ENCODE measurements at places on chromosomes 4 and X. TPM values are rescaled to one million over a fixed set of nuclear protein-coding genes. Genes with fewer than 3 reads are reported as not detected.
A peak's percentile ranks its signal among the peaks of the same experiment; 100 is the strongest.

MAOA gene
- total RNA-seq = 10.8 TPM

SSX4 gene
- not detected for total RNA-seq

DNA sequence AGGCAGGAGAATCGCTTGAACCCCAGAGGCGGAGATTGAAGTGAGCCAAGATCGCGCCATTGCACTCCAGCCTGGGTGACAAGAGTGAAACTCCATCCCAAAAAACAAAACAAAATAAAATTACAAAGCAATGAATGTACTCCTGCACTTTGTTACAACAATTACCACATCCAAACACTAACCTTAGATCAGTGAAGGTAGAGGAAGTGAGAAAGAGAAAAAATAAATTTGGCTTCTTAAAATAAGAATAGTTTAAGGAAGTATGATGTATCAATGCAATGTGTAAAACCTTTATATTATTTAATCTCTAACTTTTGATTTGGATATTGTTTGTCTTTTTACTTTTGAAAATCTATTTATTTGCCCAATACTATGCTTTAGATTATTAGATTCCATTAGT lies 21.7 kb upstream of the CSN1S1 start:
- no peak for DNase-seq

PLXNA3 gene
- total RNA-seq = 15.4 TPM

KLHL4 gene
- total RNA-seq = 3.9 TPM

ZFYVE28 gene
- 10.1 TPM for total RNA-seq

CTAG1A gene
- total RNA-seq = not detected

SORBS2 gene
- 49.2 TPM for total RNA-seq

DNA sequence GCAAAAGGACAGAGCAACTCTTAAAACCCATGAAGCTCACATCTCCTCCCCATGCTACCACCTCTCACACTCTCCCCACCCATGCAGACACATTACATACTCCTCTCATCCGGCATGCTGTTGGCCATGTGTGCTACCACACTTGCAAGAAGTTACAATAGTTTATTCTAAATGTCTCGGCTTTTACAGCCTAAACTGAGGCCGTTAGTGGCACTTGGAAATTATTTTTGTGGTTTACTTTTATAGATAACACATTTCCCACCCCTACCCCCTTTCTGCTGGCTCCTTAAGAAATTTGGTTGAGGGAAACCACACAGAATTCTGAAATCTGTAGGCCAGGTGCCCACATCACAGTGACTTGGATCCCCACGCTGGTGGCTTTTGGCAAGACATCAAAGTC lies 141.1 kb upstream of the HHIP start:
- DNase-seq = no peak

DNA sequence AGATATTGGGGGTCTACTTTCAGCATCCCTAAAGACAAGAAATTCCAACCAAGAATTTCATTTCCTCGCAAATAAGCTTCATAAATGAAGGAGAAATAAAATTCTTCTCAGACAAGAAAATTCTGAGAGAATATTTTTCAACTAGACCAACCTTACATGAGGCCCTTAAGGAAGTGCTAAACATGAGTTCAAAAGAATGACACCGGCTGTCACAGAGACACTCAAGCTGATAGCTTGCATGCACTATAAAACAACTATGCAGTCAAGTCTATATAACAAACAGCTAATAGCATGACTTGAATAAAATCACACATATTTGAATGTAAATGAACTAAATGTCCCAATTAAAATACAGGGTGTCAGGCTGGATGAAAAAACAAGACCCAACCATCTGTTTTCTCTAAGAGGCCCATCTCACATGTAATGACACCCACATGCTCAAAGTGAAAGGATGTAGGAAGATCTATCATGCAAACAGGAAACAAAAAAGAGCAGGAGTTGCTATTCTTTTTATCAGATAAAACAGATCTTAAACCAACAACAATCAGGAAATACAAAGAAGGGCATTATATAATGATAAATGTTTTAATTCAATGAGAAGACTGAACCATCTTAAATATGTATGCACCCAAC lies 27.2 kb downstream of the FAAH2 start:
- no peak for DNase-seq

ATP1B4 gene
- 367 TPM for total RNA-seq

MGST2 gene
- total RNA-seq = 34.0 TPM

- no peak for DNase-seq
Measured at GRCh38 chr4:44056721-44057151, 391.9 kb downstream of the KCTD8 start.

DNA sequence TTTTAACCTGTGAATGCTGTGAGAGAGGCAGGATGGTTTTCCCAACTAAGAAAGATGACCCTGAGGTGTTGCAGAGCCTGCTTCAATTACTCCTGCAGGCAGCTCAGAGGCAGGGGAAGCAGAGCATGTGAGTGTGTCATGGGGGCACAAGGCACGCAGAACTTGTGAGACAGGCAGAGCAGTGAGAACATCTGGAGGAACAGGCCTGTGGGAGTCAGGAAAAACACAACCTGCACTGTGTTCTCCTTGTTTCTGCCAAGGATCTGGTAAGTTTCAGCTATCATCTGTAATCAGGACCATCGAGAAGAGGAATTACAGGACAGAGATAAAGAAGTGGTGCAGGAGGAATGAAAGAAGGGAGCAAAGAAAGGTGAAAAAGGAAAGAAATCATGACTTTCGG lies 741.8 kb upstream of the INTU start:
- DNase-seq = peak; percentile 75

DNA sequence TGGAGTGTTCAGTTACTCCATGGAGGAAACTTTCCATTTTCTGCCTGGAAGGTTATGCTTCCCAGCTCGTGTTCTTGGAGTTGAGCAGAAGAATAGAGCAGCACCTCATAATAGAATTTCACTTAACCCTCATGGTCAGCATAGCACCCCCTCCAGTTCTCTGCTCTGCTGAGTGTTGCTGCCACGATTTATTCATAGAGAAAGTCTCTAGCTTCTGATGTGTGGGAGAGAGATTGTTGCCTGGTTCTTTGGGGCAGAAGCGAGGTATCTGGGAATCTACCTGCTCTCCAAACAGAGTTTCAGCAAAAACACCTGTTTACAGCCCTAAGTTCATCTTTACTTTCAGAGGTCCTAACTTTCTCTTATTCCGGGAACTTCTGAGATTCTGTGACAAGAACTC lies 3.9 kb upstream of the DTHD1 start:
- DNase-seq = no peak

POU3F4 gene
- total RNA-seq = not detected

DNA sequence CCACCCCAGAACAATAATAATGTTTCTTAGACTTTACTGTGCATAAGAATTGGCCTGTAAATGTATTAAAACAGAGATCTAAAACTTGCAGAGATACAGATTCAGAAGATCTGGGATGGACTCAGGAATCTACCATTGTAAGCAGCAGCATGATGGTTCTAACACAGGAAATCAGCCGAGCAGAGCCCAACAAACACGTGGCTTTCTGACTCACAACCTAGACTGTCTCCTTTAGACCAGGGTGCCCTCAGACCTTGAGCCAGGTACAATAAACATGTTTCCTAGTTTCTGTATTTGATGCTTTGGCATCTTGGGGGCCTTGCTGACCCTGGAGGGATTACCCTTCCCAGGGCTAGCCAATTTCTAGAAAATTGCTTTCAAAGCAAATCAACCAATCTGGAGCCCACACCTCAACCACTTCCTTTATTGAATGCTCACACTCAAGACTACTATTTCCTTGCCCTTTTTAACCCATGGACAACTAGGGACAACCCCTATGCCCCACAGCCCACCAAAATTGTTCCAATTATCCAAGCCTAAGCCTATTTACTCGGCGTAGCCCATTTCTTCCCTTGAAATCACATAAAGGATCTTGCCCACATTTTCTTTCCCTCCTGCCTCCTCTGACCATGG lies 80.5 kb downstream of the TBC1D9 start:
- DNase-seq = no peak

PSAPL1 gene
- total RNA-seq = 0.51 TPM

DNA sequence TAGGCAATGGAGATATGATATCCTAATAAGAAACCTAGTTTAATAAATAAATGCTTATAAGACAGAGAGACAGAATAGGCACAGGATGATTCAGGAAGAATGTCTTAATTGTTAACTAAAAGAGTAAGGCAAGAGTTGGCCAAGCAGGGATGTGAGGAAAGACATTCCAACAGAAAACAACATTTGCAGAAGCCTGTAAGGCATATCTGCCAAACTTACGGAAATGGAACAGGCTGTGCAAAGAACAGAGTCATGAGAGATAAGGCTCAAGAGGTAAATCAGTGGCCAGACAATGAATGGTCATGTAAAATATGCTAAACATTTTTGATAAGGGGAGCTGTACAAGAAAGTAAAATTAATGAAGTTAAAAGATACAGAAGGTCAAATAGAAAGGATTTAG lies 134.9 kb downstream of the KCTD8 start:
- no peak for DNase-seq

- DNase-seq = no peak
Measured at GRCh38 chr4:182213004-182213403, 30.2 kb upstream of the TENM3 start.

DNA sequence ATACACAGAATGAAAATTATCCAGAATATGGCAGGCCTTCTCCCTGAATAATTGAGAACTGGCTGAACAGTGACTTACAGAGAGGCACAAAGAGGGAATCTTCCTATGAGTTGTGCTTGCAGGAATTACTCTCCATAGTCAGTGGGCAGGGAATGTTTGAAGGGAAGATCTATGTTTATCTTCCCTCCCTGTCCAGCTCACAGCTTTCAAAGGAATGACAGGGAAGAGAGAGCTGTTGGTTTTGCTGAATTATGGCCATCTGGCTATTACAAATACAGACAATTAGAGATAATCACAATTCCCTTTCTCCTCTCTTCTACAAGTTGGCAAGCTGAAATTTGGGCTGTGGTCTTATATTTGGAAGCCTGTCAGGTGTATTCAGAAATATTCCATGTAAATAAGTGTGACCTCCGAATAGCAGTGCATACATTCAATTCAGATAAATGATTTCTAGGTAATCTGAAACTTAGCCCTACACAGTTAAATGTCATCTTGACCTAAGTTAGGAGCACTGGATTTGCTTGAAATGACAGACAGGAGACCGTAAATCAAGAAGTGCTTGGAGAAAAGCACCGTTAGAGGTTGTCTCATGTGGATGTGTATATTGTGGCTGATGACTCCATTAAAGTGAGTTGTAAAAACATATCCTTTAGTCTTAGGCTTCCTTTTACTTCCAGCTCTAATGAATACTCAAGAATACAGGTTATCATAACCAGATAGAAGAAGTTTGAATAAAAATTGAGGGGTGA lies 136.8 kb downstream of the C4orf33 start:
- DNase-seq = no peak

DGAT2L6 gene
- not detected for total RNA-seq

- no peak for DNase-seq
Measured at GRCh38 chr4:54498661-54499111, 159.1 kb upstream of the KIT start.

CENPE gene
- 8.5 TPM for total RNA-seq

DNA sequence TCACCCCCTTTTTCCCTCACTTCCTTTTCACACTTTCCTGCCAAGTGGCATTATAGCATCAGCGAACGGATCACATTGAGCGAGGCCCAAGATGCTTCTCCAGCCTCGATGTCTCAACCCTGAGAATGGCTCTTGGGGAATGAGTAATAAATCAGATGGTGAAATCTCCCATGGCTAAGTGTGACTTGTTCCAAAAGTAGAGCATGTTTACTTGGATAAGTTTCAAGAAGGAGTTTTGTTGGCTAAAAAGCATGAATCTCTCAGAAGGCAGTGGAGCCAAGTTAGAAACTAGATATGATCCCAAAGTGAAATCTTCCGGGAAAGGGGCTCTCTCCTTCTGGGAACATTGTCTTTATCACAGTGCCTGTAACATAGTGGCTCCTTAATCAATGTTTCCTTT lies 316.3 kb downstream of the CAMK2D start:
- DNase-seq = peak; percentile 75

GRCh38 chr4:70437197-70437596 lies 34.8 kb upstream of the MUC7 start:
- no peak for DNase-seq

DNA sequence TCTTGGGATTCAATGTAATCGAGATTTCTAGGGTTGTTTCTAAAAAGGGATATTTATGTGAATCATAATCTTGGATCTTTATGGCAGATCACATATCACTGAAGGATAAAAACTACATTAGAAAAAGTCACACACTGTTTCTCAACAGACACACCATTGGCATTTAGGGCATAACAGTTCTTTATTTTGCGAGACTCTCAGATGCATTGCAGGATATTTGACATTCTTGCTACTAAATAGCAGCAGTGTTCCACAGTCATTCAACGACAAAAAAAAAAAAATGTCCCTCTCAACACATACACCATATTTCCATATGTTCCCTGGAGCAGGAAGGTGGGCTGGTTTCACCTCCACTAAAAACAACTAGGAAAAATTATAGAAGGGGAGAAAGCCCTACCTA lies 243.4 kb upstream of the PCDH18 start:
- no peak for DNase-seq

TCEAL3 gene
- total RNA-seq = 5.8 TPM

KDR gene
- 56.2 TPM for total RNA-seq

- DNase-seq = no peak
Measured at GRCh38 chr4:172095161-172095560, 282.0 kb downstream of the GALNTL6 start.

- no peak for DNase-seq
Measured at GRCh38 chrX:154735695-154736393, 15.0 kb downstream of the GAB3 start.

FRMPD3 gene
- total RNA-seq = 0.41 TPM

DNA sequence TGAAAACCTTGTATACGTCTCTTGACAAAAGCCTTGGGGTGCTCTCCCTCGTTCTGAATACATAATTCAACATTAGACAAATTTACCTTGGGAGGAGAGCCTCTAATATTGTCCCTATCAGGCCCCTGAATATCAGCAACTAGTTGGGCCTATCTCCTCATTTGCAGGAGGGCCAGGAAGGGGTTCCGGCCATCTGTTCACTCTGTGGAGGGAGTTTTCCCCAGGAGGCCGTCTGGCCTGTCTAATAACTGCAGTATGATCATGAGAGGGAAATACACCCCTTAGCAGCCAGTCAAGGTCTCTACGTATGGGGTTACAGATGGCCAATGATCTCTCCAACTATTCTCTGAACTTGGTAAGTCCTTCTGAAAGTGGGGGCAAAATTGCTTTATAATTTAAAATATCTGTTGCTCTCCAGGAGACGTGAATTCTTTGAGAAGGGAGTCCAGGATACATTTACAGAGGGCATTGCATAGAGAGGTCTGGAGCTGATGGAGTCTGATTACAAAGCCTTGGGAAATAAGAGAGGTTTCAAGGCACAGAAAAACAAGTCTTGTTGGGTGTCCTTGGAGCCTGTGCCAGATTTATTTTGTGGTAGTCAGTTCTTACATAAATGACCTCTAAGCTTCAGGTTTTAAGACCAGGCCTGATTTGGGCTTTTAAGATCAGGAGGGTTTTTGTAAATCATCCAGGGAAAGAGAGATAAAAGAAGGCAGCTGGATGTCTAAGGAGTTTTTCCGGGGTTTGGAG lies 48.2 kb upstream of the UXT start:
- DNase-seq = peak; percentile 23

GRCh38 chr4:19831644-19832285 lies 419.9 kb upstream of the SLIT2 start:
- DNase-seq = peak; percentile 15

NPY5R gene
- 0.41 TPM for total RNA-seq

Measured in tongue (tissue), 3 donors.